ENCODE measurements at places on chromosomes 6 and 20.
A peak's percentile ranks its signal among the peaks of the same experiment; 100 is the strongest.

GRCh38 chr6:136149311-136149710 lies 100.8 kb downstream of the MTFR2 start:
- DNase-seq: no peak

- no peak for DNase-seq
Measured at GRCh38 chr6:34465531-34466241, at the start of gene PACSIN1. PACSIN1 (plus strand) TSS chr6:34466076; CDS start chr6:34526306, 60,230 bp downstream.

- peak; percentile 40 for DNase-seq
Measured at GRCh38 chr6:110529907-110530306, 53.5 kb upstream of the SLC22A16 start.

DNA sequence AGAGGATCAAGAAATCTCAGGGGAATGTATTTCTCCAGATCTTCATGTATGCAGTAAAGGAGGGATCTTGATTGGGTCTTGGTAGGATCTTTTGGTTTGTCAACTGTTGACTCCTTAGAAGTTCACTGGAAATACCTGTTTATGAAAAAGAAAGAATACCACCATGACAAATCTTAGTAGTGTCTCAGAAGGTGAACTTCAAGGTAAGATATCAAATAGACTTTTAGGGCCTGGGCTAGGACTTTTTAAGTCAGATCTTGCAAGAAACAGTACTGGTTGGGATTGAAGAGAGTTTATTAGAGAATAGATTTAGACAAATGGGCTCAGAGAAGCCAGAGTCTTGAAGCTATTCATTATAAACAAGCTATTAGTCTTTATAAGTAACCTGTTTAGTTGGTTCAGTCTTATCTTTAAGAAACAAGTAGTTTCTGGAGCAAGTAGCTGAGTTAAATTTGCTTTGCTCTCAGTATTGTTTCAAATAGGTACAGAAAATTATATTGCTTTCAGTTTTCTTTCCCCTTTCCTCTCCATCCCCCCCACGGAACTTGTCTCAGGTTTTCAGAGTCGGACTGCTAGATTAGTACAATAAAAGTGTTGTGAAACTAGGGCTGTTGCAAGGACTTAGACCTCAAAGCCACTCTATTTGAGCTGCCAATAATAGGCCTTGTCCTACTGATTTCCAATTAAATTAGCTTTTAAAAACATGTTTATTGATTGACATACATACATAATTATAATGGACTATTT lies 529.1 kb upstream of the CITED2 start:
- no peak for DNase-seq

DNA sequence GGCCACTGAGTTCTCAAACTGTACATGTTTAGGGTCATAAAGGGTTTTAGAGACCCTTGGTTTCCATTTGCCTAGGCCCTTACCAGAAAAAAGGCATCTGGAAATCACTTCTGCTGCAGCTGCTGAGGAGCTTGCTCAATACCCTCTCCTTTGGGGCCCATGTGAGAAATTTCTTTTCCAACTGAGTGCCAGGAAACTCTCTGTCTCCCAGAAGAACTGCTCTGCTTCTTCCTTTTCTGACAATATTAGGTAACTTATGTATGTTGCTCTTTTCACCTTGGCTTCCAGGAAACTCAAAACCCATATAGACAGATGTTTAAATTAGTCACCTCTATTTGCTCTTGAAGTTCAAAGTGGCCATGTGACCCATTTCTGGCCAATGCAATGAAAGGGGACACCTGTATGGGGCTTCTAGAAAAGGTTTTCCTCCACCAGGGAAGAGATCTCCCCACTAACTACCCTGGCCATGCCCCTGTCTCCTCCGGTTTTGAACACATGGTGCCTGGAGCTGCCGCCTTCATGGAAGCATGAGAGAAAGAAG lies 121.6 kb downstream of the PREX1 start:
- DNase-seq: no peak

GRCh38 chr6:21327326-21328112 lies 266.0 kb upstream of the SOX4 start:
- no peak for DNase-seq

- DNase-seq: peak; percentile 42
Measured at GRCh38 chr20:50146732-50147662, 6.5 kb downstream of the PEDS1 start.

DNA sequence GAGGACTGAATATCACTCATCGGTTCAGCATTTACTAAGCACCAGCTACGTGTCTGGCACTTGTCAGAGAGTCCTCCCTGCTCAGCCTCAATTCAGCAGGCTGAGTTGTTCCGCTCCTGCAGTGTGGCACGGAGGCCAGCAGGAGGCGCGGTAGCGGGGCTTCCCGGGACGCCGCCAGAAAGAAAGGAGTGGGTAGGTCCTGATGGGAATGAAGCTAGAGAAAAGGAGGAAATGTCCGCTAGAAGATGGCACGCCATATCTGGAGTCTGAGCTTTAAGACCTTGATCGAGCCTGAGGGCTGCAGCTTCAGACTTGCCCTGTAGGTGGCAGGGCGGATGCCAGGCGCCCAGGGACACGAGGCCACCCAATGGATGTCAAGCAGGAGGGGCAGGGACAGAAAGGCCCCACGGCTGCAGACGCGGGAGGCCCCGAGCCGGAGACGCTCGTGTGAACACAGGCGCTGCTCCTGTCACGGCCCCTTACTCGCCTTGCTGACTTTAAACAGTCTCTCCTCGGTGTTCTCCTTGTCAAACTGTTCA lies 18.7 kb downstream of the SERPINB6 start:
- peak; percentile 91 for DNase-seq

DNA sequence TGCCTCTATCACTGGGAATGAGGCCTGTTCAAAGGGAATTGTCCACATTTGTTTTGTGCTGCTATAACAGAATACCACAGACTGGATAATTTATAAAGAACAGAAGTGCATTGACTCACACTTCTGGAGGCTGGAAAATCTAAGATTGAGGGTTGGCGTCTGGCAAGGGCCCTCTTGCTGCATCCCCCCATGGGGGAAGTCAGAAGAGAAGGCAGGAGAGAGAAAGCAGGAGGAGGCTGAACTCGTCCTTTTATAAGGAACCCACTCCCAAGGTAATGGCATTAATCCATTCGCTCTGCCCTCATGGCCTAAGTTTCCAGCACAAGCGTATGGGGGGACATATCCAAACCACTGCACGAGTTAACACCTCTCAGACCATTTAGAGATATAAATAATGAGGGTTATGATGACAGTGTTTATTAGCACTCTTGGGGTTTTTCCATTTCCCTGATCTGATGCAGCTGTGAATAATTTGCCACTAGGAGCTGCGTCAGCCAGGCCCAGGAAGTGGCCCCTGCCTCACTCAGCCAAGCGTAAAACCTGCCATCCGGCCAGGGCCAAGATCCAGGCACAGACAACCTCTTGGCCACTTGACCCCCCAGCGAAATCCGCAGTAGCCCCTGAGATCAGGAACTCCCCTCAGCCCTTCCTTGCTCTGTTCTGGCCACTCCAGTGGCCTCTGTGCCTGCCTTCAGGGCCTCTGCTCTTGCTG lies 14.2 kb upstream of the SLCO4A1 start:
- peak; percentile 97 for DNase-seq

DNA sequence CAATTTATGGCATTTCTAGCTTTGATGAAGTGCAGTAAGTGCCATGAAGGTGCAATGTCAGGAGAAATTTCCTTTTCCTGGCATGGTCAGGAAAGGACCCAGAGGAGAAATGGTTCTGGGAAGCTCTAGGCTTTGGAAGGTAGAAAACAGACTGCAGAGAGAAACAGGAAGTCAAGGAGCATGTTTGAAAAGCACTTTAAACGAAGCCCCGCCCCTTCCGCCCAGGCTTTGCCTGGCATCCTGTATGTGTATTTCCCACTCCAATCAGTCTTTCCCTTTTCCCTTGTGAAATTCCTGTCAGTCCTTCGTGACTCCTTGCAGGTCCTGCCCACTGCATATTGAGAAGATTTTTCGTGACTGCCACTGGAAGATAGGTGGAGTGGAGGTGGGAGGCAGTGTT lies 320.9 kb upstream of the SASH1 start:
- no peak for DNase-seq

DNA sequence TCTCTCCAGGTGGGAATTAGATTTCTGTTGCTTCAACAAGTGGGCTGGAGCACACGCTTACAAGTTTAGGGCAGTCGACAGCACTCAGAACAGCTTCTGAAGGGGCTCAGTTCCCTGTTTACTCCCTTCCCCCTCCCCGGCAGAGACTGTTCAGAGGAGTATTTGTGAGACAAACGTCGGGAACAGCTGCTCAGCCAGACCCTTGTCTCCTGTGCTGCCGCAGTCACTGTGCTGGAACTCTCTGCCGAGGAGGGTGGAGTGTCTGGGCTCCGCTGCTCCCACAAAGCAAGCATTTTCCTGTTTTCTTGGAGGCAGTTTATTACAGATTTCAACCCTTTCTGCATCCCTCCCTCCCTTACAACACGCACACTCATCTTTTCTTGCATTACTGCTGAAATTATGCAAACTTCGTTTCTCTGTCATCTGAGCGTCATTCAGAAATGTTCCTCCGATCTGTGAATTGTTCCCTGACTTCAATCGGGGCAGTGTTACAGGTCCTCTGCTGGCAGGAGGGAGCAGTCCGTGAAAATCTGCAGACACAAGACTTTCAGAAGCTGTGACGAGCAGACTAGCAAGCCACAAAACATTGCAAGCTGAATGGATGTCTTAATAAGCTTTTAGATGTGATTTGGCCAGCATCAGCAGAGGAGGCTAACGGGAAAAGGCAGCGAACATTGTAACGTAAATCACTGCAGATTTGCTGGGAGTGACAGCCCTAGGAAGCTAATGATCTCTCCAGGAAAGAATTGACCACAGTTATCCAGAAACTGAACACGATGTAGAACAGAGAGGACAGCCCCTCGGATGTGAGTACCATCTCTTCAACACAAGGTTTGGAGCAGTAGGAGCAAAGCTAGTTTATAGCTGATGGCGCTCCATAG lies 76.2 kb downstream of the LYRM2 start:
- DNase-seq: no peak

- DNase-seq: no peak
Measured at GRCh38 chr6:170132011-170132521, 158.8 kb downstream of the DLL1 start.

GRCh38 chr6:38259736-38260135 lies 380.0 kb downstream of the BTBD9 start:
- DNase-seq: peak; percentile 67

DNA sequence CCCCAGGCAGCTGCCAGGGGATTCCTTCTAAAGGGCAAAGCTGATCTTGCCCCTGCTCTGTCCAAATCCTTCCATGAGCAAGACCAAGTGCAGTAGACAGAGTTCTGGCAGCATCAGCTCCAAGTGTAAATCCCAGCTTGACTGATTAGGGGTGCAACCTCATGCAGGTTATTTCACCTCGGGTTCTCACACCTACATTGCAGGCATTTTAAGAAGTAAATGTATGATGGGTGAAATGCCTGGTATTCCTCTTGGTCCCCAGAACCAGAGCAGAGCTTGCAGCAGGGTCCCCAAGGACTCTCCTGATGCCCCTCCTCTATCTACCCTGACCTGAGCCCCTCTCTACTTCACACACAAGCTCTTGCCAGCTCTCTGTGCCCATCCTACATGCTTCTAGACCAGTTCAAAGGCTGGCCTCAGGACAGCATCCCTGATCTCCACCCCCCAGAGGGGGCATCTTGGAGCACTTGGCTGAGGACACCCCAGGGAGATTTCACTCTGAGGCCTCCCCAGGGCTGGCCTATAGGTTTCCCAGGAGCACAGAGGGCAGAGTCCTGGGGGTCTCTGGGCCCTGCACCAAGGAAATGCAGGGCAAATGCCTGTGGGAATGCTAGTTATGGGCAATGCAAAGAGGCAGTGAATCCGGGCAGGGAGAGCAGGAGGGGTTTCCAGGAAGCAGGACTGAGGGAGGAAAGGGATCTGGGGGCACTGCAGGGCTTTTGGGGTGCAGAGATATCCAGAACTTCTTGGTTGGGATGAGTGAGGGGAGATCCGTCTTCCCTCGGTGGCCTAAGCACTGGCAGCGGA lies 1.0 kb downstream of the LZTS3 start:
- DNase-seq: no peak

DNA sequence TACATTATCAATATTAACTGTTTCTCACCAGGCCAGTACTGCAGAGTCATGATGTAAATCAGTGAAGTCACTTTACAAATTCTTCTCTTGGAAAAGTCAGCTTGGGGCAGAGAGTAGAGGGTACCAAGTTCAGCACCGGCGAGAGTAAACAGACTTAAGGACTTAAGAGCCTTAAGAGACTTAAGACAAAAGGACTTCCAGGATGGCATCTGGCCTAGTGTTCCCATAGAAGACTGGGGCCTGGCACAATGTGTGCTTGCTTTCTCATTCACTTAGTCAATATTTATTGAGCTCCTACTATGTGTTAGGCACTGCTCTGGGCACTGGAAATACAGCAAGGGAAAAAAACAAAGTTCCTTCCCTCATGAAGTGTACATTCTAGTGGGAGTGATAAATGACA lies 1.4 kb upstream of the SNPH start:
- DNase-seq: no peak

DNA sequence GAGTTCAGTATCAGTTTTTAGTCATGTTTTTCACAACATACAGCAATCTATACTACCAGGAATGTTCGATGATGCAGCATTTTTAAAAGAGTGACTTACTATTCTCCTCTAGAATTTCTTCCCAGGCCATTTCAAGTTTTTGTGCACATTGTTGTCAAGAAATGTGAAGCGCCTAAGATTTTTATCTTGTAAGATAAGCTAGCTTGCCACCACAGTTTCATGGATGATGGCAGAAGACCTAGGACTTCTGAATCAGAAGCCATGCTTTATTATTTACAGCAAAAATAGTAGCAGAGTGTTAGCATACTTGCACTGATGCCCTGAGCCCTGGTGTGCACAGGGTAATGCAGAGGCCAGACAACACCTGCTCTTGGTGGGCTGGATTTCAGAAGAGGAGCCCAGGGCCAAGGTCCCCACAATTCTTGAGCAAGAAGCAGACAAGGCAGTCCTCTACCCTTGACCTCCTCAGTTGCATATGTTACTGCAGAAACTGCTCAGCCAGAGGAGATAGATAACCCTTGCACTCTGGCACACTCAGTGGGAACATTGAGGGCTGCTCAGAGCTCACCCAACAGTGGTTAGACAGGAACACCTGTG lies 99.2 kb downstream of the QKI start:
- no peak for DNase-seq

GRCh38 chr6:21438986-21439352 lies 154.6 kb upstream of the SOX4 start:
- peak; percentile 24 for DNase-seq

DNA sequence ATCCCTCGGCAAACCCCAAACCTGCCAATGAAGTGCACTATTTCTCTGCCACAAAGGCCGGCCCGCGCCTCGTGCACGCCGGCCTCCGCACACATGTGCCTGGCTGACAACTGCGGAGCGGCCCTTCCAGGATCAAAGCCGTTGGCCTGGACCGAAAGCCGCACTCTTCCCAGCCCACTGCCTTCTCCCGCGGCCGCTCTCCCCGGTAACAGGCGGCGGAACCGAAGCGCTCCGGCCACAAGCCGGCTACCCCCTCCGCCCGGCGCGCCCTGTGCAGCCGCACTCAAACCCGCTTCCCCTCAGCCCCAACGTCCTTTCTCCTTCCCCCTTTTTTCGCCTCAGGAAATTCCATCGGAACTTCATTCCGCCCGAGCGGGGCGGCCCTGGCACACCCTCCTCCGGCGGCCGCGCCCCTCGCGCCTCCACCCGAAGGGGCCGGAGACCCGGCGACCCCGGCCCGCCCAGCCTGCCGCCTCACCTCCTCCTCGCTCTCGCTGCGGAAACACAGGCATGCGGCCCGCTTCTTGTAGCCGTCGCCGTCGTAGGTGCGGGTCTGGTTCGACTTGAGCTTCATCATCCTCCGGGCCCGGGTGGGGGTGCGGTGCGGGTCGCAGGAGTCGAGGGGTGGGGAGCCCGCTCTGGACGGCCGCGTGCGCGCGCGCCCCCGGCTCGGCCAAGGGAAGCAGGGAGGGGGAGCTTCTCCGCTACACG lies 528 bp downstream of the NUDT3 start:
- DNase-seq: peak; percentile 69

- no peak for DNase-seq
Measured at GRCh38 chr6:26657256-26657655, 2.3 kb downstream of the ZNF322 start.

All from RPMI7951 (cell line).